Activated naive CD4-positive, alpha-beta T cell treated with anti-CD3 and anti-CD28 coated beads, Interleukin-2, amount 50 U/mL, for 72 hours (primary cell): ENCODE measurements at places on chromosomes 13 and 19. TPM values are rescaled to one million over a fixed set of nuclear protein-coding genes. Genes with fewer than 3 reads are reported as not detected.
A peak's percentile ranks its signal among the peaks of the same experiment; 100 is the strongest.

DOHH gene
- 14.8 TPM for total RNA-seq

NECTIN2 gene
- 0.98 TPM for total RNA-seq

DNA sequence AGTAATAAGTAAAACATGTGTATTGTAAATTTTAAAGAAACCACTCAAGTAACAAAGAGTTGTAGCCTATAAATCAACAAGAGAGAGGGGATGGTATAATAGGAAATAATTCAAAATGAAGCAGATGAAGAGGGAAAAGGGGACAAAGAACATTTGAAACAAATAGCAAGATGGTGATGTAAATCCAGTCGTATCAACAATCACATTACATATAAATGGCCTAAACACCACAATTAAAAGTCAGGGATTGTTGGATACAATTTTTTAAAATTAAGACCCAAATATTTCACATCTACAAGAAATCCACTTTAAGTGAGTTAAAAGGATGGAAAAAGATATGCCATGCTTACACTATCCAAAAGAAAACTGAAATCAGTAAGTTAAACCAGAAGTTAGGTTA is 15.2 kb downstream of the FNDC3A start:
- no peak for DNase-seq

DNA sequence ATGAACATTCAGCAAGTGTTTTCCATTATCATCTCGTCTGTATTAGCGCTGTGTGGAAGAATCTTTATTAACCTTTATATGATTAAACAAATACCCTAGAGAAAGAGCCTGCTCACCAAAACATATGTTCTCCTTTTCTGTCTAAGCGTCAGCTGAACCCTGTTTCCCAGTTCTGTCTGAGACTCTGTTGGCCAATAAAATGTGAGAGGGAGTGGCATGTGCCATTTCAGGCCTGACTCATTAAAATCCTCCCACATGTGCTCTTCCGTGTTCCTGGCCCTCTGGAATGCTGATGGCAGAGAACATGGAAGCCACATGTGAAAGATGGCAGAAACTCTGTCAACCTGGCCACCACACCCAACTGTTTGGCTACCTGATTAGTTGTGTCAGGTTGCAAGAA is 181.9 kb upstream of the EDNRB start:
- DNase-seq, result no peak

DNA sequence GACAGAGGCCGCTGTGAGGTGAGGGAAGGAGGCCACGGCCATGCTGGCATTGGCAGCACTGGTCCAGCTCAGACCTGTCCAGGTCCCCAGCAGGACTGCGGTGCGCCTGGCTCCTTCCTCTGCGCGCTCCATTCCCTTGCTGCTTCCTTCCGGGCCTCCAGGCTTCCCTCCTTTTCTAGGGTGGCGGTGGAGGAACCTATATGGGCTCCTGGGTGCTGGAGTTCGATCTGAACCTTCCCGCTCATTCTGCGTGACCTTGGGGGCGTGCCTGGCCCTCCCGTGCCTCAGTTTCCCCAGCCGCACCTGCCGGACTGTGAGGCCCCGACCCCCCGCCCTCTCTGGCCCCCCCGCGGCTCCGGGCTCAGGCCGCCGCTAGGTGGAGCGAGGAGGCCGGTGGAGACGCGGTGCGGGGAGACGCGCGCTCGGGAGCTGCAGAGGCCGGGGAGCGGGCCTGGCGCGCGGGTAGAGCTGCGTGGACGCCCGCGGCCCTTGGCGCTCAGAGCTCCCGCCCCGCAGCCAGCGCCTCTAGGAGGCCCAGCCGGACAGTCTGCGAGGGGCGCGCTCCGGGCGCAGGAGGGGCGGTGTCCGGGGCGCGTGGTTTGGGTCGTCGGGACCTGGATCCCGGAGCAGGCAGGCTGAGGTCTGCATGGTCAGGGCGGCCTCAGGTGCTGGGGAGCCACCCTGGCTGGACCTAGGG is 29.9 kb downstream of the EFNA2 start:
- peak; percentile 64 for DNase-seq

GRCh38 chr13:75513271-75513670 is 24.4 kb downstream of the COMMD6 start:
- no peak for DNase-seq

ZNF573 gene
- total RNA-seq, result 8.9 TPM

DNA sequence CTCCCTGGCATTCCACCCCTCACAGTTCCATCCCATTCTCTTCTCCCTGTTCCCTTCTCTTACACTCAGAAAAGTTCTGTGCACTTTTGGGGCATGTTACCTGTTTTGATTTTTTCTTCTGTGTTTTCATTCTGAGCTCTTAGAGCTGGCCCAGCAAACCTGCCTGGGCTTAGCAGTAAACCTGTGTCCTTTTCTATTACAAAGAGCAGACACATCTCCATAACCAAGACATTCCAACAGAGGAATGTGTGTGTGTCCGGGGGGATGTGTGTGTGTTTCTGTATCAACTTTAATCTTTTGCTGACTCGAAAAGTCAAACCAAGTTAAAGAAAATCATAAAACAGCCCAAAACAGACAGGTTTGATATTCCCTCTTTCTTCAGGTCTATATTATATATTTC is 49.1 kb upstream of the SOX21 start:
- no peak for DNase-seq

DNA sequence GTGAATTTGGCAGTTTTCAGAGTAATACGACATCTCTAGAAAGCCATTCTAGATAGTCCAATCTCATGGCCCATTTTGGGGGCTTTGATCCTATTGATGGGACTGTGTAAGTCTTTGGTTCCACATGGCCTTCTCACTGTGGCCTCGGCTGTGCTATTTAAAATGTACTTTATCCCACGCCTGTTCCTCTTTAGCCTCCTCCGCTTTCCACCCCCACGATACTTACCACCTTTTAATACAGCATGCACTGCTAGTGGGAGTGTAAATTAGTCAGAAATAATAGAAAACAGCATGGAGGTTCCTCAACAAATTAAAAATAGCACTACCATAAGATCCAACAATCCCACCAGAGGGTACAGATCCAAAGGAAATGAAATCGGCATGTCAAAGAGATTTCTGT is 28.3 kb upstream of the CEBPG start:
- no peak for DNase-seq

PLD3 gene
- total RNA-seq, result 79.9 TPM

VSTM2B gene
- total RNA-seq, result not detected

GRCh38 chr13:44549476-44549875 is 26.7 kb downstream of the TSC22D1 start:
- no peak for DNase-seq
